ENCODE measurements at places on chromosomes 4 and X.
A peak's percentile ranks its signal among the peaks of the same experiment; 100 is the strongest.

DNA sequence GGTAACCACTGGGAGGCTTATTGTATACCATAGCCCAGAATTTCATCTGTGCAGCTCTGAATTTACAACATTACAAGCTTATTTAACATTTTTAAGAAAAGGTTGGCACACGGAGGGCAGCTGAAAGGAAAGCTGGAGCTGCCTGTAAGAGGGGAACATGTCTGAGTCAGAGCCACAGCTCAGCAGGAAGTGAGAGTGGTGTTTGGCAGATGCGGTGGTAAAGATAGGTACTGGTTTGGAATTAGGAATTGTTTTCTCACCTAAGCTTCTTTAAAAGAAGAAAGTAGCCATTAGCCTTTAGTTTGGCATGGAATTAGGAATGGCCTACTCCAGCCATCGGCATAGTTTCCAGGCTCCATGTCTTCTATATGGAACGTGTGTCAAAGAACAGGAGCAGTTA, 172.5 kb upstream of the ANXA3 start:
- no peak for DNase-seq

DNA sequence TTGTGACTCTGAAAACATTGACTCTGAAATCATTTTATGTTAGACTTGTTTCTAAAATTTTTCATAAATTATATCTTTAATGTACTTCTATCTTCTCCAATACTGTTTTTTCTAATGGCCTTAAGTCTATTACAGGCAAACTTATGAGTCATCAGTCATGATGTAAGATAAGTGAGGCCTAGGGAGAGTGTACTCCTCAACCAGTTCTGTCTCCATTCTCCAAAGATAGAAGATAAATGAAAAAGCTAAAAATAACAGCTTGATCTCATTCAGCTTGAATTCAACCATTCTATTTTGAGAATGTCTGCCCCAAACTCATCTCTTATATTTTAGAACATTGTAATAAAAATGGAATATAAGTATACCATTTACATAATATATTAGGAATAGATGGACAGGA, 34.5 kb downstream of the STBD1 start:
- no peak for DNase-seq

DNA sequence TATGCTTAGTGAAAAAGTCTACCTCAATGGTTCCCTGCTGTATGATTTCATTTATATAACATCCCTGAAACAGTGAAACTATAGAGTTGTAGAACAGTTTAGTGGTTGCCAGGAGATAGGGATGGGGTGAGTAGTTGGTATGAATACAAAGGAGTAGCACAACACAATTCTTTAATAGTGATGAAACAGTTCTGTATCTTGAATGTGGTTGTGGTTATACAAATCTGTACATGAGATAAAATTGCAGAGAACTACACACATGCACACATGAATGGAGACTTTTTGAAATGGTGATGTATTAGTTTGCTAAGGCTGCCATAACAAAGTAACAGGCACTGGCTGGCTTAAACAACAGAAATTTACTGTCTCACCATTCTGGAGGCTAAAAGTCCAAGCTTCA, 677.1 kb downstream of the ADGRL3 start:
- no peak for DNase-seq

GRCh38 chrX:19342331-19342906, 1.3 kb upstream of the PDHA1 start:
- DNase-seq: no peak

- no peak for DNase-seq
Measured at GRCh38 chrX:49209434-49210251, 9.7 kb upstream of the SYP start.

DNA sequence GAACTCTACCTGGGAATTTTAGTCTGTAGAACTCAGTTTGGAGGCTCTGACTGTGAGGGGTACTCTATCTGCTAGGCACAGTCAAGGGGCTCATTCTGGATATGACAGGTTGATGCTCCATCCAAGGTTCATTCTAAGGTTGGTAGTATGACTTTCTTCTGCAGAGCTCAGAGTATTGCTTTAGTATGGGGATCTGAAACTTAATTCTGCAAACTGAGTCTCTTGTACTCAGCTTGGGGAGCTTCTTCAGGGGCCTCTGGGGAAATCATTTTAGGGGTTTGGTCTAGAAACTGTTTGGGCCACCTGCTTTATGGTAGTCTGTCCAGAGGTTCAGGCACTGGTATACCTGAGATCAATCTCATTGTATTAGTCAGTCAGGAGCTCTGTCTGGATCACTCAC, 9.7 kb upstream of the TSR2 start:
- DNase-seq: no peak

DNA sequence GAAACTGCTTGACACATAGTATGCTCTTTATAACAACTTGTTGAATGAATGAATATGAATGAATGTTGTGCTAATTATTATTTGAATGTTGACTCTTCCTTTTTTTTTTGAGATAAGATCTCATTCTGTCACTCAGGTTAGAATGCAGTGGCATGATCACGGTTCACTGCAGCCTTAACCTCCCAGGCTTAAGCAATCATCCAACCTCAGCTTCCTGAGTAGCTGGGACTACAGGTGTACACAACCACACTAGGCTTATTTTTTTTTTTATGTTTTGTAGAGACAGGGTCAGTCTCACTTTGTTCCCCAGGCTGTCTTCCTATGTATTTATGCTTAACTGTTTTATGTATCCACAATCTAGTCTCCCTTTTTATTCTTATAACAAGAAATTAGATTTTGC, 114.7 kb upstream of the WDFY3 start:
- DNase-seq: no peak

DNA sequence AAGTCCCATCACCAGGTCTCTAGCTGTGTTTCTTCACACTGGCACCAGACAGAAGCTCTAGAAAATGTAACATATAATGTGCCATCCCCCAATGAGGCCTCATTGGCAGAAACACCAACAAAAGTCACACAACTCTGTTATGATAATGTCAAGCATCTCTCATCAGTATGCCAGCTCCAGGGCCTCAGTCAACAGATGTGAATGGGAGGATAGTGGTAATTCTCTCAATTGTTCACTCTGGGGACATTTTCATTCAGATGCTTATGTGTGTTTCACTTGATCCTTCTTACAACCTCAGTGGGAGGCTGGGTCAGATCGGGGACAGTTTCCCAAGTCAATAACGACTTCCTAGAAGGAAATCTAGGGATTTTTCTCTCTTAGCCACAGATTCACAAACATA, 57.5 kb upstream of the SCOC start:
- DNase-seq: no peak

DNA sequence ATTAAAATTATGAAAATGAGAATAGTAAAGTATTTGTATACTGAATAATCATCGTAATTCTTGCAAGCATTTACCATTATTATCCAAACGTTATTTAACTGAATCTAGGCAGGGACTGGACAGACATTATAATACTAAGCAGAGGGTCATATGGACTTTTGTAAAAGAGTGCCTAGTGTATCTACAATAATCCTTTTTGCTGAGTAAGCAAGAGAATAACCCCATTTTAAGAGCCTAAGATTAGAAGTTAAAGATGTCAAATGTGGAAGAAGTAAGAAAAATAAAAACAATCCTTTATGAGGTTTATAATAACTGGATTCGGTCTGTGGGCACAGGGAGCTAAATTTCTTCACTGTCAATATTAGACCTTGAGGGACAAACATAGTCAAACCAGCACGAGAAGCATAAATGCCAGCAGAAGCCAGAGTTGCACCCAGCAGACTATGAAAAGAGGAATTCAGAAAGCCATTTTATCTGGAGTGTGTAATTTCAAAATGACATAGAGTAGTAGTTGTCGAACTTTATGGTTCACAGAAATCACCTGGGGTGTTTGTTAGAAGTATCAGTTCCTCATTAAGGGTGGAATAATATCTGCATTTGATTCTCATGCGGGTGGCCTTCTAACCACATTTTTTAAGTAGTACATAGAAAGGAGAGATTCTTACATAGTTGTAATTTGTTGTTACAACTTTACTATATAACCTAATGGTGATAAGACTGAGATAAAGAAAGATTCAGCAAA, 39.7 kb upstream of the DCLK2 start:
- no peak for DNase-seq

GRCh38 chr4:157706155-157706554, 466.7 kb downstream of the GASK1B start:
- no peak for DNase-seq

GRCh38 chrX:154409222-154409871, at the start of gene DNASE1L1:
Gene DNASE1L1, minus strand, starts transcription at chrX:154409254. Its CDS starts 3,686 bp downstream, at chrX:154405568.
- no peak for DNase-seq

GRCh38 chr4:11149612-11150259, 279.0 kb downstream of the HS3ST1 start:
- DNase-seq: no peak

- DNase-seq: peak; percentile 75
Measured at GRCh38 chr4:86935853-86936733, 1.3 kb downstream of the AFF1 start.

- DNase-seq: no peak
Measured at GRCh38 chr4:16384576-16384975, 158.3 kb upstream of the TAPT1 start.

DNA sequence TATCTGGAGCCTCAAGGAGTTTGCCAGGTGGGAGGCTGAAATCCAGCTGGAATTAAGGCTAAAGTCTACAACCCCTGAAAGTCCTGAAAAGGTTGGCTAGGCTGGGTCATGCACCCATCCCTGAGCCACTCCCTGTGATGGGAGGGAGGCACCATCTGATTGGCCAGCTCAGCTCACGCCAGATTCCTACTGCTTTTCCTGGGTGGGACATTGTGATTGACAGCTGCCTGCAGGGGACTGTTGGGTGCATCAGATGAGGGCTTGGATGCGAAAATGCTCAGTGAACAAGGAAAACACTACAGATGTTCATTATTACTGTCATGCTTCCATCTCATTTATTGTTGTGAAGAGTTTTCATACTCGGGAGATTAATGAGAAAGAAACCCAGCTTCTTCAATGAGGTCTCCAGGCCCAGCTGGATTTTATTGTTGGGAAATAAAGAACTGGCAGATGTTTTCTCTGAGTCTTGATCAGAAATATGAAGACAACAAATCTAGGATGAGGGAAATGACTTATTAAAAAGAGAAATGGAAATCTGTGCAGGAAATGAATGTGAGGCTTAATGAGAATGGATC, 185.9 kb downstream of the STK32B start:
- DNase-seq: no peak

GRCh38 chr4:44563496-44563895, 87.9 kb downstream of the YIPF7 start:
- no peak for DNase-seq

- no peak for DNase-seq
Measured at GRCh38 chr4:176256921-176257320, 12.1 kb downstream of the ASB5 start.

DNA sequence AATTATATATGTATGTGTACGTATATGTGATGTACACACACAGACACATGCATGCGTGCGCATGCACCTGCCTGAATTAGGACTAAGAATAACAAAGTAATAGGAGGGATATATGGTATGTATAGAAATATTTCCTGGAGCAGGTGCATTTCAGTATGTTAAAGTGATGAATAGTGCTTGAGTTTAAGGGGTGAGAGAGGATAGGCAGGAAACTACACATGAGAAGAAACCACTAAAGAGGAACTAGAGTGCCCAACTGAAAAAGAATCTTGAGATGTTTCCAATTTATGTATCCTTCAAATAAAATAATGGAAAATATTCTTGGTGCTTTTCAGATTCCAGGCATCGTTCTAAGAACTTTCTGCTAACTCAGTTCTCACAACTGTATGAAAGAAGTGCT, 52.6 kb upstream of the UNC5C start:
- DNase-seq: no peak

DNA sequence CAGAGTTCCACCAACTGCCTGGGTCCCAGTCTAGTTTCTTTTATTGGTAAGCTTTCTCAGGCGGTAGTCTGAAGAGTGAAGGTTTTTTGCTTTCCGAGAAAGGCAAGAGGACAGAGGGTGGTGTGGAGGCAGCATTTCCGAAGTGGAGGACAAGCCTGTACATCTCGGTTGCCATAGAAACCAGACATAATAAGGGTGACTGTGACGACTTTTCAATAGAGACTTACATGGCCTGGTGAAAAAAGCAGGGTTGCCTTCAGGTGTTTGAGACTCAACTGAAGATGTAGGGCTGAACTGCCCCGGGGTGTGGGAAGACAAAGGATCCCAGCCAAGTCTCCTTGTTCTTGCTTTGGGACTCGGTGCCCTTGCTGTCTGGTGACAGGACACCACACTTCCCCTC, 53.6 kb upstream of the RAB40AL start:
- no peak for DNase-seq

DNA sequence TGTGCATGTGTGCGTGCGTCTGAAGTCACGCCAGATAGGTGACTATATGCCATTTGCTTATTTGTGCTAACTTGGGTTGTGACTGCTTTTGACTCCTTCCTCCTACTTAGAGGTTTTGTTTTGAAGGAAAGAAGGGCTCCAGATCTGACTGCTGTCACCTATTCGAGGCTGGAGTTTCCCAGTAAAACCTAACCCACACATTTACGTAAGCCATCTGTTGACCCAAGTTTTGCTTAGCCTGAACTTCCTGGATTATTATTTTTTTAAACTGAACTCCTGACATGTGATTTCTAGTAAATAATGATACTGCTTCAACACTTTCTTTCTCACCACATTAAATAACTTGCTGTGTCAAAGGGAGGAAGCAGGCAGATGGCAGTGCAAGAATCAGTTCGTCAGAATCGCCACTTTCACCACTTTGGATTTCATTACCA, 41.5 kb downstream of the DTHD1 start:
- DNase-seq: peak; percentile 35

GRCh38 chrX:44431194-44431593, 87.7 kb upstream of the EFHC2 start:
- DNase-seq: no peak

DNA sequence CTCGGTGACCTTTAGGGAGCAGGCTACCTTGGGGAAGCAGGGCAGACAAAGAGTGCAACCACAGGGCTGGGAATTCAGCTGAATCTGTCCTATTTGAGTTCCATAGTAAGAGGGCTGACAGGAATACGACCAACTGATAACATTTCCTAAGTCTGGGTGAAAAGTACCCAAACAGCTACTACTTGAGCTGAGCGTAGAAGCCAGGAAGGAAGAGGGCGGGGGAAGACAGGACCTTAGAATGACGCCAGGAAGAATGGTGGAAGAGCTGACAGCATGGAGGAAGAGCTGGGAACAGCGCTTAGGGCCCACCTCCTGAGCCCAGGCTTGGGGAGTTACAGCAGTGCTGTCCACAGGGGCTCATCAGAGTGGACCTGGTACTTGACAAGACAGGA, 14.4 kb downstream of the MECP2 start:
- DNase-seq: no peak

- DNase-seq: no peak
Measured at GRCh38 chr4:186657764-186658163, 65.9 kb downstream of the FAT1 start.

DNA sequence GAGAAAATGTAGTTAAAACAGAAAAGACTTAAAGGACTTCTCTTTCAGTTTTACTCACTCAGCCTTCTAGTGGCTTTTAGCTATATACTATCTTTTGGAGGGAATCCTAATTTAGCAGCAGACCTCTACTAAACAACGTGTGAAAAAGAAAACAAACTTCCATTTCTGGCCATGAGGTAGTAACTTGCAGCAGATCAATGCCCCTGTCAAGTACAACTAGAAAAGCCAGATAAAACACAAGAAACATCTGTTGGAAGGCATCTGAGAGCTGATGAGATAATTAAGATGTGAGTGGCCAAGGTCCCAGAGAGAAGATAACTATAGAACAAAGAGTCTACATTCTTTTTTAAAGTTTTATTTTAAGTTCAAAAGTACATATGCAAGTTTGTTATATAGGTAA, 101.7 kb downstream of the CORIN start:
- DNase-seq: no peak

GRCh38 chr4:46393606-46394005, 3.7 kb upstream of the GABRA2 start:
- DNase-seq: no peak

Measured in activated CD4-positive, alpha-beta T cell treated with anti-CD3 and anti-CD28 coated beads for 4 hours (primary cell).